K562 (cell line): ENCODE measurements at places on chromosomes 11 and 22.

DNA sequence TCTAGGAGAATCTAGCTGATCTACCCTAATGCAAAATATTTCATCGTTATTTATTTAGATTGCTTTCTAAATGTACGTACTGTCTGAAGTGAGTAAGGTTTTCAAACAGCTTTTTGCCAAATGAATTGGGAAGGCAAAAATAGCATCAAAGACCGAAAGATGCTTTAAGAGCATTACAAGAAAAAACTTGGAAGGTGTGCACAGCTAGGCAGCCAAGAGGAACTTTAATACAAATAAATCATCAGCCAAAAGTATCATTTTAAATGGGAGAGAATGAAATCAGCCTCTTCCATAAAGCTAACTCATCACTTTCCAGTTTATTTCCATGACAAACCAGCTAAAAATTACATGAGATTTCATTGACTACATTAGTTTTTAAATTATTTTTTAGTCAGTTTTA, 30.2 kb upstream of the CFAP300 start:
- no peaks in the 10 kb centered on the region for H3K27me3 ChIP-seq
- no peak overlapping the region for H3K27ac ChIP-seq
- DNase-seq, result no peak

DNA sequence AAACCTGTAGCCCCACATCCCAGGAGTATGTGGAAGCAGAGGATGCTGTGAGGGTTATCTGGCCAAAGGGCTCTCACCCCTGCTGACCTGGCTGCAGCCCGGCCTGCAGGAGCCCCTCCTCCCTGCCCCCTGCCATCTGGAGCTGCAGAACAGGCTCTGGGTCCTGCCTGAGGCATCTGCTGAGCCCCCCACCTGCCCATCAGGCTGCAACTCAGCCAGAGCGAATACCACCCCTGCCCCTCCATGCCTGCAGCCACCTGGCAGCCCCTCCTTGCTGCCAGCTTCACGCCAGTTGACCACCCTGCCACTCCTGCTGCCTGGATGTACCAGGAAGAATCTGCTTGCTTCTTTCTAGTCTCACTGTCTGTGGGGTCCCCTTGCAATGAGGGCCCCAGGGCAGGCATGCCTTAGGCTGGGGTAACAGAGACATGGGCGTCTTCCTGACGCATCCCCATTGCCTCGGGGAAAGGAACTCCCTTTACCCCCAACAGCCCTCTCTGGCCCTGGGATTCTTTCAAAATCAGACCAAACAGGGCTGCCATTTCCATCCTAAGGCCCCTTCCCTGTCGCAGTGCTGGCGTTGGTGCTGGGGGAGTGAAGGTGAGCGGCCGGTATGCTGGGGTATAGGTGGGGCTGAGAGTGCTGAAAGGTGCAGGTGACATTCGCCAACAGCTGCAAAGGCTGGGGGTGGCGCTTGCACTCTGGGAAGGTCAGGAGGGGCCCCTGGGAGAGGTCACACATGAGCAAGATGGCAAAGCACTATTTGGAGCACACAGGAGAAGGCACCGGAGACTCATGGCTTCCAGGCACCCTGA, 1334.6 kb downstream of the TBC1D22A start:
- H3K27ac ChIP-seq, result no peak overlapping the region
- H3K4me1 ChIP-seq, result no peaks in the 10 kb centered on the region
- H3K4me3 ChIP-seq, result no peak overlapping the region

DNA sequence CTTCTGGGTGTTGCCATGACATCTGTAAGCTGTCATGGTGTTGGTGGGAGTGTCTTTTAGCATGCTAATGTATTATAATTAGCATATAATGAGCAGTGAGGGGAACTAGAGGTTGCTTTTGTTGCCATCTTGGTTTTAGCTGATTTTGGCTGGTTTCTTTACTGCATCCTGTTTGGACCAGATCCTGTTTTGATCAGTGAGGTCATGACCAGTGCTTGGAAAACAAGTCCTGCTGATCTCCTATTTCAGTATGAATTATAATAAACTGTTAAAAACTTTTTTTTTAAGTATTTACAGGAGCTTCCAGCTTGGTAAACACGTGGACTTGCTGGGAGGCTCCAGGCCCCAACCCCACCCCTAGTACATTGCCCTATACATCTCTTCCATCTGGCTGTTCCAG, 30.5 kb upstream of the P4HA3 start:
- H3K36me3 ChIP-seq, result no peaks in the 10 kb centered on the region
- no peak overlapping the region for H3K4me3 ChIP-seq
- no peak for DNase-seq
- peaks cover 2% of the 10 kb centered on the region; the same call in 1 of the 3 replicates for H3K27me3 ChIP-seq
- H3K4me1 ChIP-seq, result no peaks in the 10 kb centered on the region

GRCh38 chr22:48025096-48025495, 1262.6 kb downstream of the TBC1D22A start:
- no peak overlapping the region for H3K4me3 ChIP-seq
- no peak for DNase-seq
- H3K4me1 ChIP-seq, result no peaks in the 10 kb centered on the region

DNA sequence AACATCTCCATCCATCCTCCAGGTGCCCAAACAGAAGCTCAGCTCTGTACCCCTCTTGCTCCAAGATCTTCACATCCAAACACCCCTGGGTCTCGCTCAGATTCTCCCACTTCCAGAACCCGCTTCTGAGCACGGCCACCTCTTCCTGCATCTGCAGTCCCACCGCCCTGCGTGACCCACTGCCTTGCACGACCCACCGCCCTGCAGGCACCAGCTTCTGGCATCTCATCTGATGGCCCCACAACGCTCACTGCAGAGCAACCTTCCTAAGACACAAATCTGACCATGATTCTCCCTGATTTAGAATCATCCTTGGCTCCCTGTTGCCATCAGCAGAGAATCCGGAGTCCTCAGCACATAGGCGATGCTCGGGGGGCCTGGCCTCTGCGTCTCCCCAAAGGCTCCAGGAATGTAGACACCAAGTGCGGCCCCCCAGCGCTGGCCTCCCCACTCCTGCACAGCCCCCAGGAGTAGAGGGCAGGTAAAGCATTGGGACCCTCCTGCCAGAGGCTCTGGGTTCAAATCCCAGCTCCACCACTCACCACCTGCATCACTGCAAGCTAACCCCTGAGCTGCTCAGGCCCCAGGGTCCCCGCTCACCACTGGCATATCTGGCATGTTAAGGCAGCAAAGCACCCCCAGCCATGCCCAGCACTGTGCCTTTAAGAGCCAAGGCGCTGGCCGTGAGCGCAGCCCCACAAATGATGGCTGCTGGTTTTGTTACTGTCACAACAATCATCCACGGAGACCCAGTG, 459.3 kb downstream of the BRD1 start:
- H3K36me3 ChIP-seq, result no peaks in the 10 kb centered on the region
- H3K4me1 ChIP-seq, result no peaks in the 10 kb centered on the region
- H3K4me3 ChIP-seq, result peak overlapping the region; percentile 24; the same call in 1 of the 2 replicates
- DNase-seq, result no peak
- H3K27me3 ChIP-seq, result peaks cover 79% of the 10 kb centered on the region
- H3K27ac ChIP-seq, result no peak overlapping the region

GRCh38 chr11:61794579-61794978, 1.9 kb downstream of the FEN1 start:
- peak overlapping the region; percentile 28; the same call in 1 of the 3 replicates for H3K27ac ChIP-seq
- H3K27me3 ChIP-seq, result no peaks in the 10 kb centered on the region
- DNase-seq, result no peak

- H3K27ac ChIP-seq, result no peak overlapping the region
- DNase-seq, result peak; percentile 29
- H3K4me1 ChIP-seq, result peaks cover 14% of the 10 kb centered on the region
- H3K36me3 ChIP-seq, result peaks cover 5% of the 10 kb centered on the region; the same call in 1 of the 3 replicates
Observed at GRCh38 chr22:46897246-46897623, 134.8 kb downstream of the TBC1D22A start.

- H3K4me1 ChIP-seq, result no peaks in the 10 kb centered on the region
Observed at GRCh38 chr11:106457727-106458126, 380.3 kb downstream of the AASDHPPT start.

- DNase-seq, result no peak
- H3K27me3 ChIP-seq, result peaks cover 47% of the 10 kb centered on the region
- no peak overlapping the region for H3K4me3 ChIP-seq
- no peaks in the 10 kb centered on the region for H3K36me3 ChIP-seq
- no peak overlapping the region for H3K27ac ChIP-seq
Observed at GRCh38 chr22:25067851-25068421, 115.4 kb downstream of the KIAA1671 start.

DNA sequence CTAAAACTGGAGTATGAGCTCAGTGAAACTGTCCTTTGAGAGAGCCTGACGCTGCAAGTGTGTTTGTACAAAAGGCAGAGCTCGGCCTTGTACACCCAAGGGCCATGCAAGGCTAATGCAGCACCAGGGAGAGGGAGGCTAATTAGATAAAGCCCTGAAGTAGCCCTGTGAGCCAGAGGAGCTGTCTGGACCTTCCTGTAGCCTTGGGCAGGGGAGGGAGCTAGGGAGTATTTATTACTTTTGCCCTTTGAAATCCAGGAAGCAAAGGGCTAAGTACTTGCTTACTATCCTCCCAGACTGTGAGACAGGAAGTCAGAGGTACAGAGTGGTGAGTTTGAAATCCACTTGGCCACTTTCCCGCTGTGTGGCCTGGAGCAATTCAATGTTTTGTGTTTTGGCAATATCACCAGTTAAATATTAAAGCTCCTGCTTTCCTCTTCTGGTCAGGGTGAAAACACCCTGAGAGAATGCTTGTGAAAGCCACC, 10.2 kb upstream of the LDHA start:
- peaks cover 10% of the 10 kb centered on the region; the same call in 1 of the 2 replicates for H3K4me1 ChIP-seq
- H3K36me3 ChIP-seq, result no peaks in the 10 kb centered on the region
- H3K4me3 ChIP-seq, result no peak overlapping the region
- DNase-seq, result peak; percentile 69
- peak overlapping the region; percentile 81 for H3K27ac ChIP-seq
